ENCODE measurements at places on chromosomes 13 and 19.

DNA sequence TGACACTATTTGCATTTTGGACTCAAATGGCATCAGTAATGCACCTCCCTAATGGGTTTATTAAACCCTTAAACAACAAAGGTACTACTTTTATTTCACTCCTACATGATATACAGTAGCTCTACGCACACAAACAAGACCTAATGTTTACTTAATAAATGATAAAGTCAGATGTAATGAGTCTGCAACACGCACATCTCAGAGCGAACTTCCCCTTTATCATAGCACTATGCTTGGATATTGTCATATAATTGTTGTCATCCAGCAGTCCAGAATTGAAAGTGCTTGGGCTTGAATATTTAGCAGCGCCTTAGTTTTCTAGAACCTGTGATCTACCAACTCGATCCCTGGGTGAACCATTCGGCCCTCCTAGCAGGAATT is 772 bp downstream of the PARP4 start:
- DNase-seq, result no peak

GRCh38 chr19:33500586-33500985 is 21.0 kb downstream of the PEPD start:
- DNase-seq, result no peak

DNA sequence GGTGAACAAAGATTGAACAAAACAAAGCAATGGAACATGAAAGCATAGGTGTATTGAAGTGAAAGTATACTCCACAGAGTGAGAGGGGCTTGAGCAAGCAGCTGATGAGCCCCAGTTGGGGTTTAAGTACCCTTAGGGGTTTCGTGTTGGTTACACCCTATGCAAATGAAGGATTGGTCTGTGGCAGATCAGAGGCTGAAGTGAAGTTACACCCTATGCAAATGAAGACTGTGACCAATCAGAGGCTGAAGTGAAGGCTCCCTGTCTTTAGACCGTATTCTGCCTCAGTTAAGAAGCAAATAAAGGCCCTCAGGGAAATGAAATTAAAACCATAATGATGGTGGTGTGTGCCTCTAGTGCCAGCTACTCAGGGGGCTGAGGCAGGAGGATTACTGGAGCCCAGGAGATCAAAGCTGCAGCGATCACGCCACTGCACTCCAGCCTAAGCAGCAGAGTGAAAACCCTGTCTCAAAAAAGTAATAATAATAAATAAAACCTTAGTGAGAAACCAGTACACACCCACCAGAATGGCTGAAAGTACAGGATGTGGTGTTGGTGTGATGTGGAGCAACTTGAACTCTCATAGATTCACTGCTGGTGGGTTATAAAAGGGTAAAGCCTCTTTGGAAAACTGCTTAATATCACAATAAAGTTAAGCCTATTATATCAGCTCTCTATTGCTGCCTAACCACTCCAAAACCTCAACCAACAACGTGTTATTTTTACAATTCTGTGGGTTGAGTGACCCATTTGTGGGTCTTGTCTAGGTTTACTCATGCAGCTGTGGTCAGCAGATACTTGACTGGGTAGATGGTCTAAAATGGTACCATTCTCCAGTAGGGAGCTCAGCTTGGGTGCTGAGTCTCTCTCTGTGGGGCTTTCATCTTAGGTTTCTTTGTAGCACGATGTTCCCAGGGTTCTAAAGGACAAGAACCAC is 12.8 kb upstream of the UPF3A start:
- peak; percentile 15 for DNase-seq

GRCh38 chr19:56333506-56333905 is 18.9 kb upstream of the ZSCAN5A start:
- DNase-seq, result peak; percentile 38

DNA sequence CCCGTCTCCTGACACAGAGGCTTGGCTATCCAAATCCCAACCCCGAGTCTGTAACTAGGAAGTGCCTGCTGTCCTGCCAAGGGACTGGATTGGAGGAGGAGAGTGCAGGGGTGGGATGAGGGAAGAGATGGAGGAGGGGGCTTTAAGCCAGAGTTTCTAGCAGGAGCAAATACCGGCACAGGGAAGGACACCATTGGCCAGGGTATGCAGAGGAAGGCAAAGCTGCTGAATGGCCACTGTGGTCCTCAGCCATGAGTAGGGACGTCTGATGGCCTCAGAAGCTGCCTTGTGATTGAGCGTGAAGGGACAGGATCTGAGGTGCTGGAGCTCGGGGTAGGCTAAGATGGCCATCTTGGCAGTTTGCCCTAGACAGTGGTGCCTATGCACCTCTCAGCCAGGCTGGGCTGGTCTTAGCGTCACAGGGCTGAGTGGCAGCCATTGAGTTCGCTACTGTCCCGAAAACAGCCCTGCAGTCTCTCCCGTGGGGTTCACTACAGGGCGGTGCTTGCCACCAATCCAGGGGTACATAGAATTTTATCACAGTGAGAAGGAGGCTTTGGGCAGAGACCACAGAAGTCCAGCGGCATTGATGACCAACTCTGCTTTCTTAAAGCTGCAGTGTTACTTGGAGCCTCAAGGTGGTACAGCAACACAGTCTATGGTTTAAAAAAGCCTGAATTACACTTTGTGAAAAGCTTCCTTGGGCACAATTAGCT is 61.8 kb downstream of the AKAP11 start:
- no peak for DNase-seq

- no peak for DNase-seq
These were observed 35.6 kb downstream of the EFNB2 start for GRCh38 chr13:106499896-106500295.

DNA sequence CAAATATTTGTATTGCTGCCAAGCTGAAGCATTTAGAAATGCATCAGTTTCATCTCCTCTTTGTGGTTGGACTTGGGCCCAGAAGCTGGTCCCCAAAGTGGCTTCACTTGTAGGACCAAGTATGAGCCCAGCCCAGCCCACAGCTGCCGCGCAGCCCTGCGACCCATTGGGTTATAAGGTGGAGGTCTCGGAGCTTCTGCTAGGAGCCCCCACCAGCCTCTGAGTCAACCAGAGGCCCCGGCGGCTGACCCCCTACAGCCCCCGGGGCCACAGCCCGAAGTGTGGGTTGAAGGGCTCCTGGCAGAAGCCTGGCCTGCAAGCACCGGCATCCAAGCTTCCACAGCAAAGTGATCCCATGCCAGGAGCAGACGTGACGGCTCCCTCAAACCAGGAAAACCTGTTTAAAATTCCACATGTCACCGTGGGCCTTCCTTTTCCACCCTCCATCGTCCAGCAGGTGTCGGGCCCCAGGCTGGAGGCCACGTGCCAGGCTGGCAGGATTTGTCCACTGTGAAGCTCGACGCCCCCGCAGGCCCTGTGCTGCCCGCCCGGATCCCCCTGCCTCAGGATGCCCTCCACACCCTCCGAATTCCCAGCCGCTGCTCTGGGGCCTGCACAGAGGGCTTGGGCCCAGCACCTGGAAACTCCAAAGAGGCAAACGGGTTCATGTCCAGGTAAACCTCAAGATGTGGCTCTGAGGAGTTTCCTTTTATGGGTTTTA is 54.7 kb downstream of the C13orf46 start:
- no peak for DNase-seq

GRCh38 chr19:18386543-18387271 is 749 bp downstream of the GDF15 start:
- no peak for DNase-seq

GRCh38 chr13:61466280-61466679 is 50.6 kb upstream of the PCDH20 start:
- no peak for DNase-seq

- no peak for DNase-seq
These were observed 628.9 kb downstream of the DIAPH3 start for GRCh38 chr13:59534806-59535205.

GRCh38 chr13:29589967-29590366 is 5.5 kb downstream of the SLC7A1 start:
- no peak for DNase-seq

DNA sequence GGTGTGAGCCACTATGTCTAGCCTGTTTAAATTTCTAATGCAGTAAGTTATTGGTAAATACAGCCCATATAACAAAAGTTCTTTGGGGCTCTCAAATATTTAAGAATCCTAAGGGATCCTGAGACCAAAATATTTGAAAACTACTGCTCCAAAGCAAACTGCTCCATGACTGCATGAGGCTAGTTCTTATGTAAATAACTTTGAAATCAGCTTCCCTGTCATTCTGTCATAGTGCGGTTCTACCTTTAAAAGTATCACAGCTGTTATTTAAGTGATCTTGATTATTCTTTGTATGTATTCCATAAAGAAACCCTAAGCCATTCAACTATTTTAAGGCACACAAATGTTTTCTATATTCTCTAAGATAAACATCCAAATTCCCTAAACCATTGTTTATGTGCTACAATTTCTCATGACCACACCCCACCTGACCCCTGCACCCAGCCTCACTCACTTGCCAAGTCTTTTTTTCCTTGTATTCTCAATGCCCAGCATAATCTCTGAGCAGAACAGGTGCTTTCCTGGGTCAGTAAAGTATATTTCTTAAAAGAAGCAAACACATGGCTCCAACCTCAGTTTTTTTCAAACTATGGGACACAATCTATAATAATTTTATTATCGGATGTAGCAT is 146.6 kb downstream of the RNF17 start:
- DNase-seq, result no peak

DNA sequence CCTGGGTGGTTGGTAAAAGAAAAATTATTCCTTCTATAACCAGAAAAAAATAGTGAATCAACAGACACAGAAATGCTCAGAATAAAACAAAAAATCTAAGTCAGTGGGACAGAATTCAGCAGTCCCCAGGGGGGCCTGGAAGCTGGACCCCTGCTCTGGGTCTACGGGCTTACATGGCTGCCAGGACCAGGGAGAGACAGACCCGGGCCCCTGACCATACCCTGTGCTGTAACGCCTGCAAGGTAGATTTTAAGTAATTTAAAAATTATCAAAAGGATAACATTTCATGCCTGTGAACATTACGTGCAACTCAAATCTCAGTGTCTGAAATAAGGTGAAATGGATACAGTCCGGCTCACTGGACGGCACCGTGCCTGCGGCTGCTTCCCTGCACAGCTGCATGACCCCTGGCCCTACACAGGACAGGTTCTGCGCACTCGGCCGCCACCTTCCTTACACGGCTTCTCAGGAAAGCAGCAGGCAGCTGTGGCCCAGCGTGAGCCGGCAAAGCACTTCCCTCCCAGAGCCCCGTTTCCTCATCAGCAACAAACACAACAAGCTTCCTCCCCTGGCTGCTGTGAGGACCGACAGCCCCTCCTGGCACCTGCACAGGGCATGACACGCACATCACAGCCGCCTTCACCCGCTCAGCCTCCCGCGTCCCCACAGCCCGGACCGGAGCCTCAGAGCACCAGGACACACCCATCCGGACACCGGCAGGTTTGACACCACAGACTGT is 22.2 kb downstream of the RASA3 start:
- DNase-seq, result peak; percentile 83

DNA sequence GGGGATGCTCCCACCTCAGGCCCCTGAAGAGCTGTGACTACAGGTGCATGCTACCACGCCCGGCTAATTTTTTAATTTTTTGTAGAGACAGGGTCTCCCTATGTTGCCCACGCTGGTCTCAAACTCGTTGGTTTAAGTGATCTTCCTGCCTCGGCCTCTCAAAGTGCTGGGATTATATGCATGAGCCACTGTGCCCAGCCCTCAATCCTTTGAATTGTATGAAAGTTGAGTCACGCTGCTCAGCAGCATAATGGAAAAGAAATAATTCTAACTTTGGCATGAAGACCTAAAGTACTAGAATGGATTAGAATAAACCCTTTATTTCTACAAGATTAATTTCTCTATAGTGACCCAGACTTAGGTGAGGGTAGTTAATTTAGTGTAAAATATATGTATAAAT is 42.4 kb downstream of the MRPS31 start:
- DNase-seq, result no peak

- DNase-seq, result no peak
These were observed 168.0 kb downstream of the FOXO1 start for GRCh38 chr13:40498461-40498860.

DNA sequence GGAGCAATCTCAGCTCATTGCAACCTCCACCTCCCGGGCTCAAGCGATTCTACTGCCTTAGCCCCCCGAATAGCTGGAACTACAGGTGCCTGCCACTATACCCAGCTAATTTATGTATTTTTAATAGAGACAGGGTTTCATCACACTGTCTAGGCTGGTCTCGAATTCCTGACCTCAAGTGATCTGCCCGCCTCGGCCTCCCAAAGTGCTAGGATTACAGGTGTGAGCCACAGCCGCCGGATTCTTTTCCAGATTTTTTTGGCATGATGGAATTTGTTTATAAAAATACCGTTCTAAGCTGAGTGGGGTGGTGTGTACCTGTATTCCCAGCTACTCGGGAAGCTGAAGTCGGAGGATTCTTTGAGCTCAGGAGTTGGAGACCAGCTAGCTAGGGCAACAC is 6.0 kb upstream of the ATG4D start:
- DNase-seq, result no peak

DNA sequence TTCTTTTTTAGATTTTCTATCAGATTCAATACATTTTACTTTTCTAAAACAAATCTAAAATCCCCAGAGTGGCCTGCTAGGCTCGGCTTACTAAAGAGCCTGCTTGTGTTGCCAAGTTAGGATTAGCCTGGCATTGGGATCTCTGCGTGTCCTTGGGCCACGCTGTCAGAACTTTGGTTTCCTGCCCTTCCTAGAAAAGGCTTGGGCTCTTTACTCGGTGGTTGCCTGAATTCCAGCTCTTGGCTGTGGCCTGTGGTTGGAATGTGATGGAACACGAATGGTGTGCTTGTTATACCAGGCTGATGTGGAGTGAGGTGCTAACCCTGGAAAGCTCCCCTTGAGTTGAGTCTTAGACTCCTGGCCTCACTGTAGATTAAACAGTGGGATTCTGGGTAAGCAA is 8.5 kb downstream of the SPATA13 start:
- no peak for DNase-seq

GRCh38 chr19:7851623-7852500 is 21.8 kb downstream of the EVI5L start:
- no peak for DNase-seq

DNA sequence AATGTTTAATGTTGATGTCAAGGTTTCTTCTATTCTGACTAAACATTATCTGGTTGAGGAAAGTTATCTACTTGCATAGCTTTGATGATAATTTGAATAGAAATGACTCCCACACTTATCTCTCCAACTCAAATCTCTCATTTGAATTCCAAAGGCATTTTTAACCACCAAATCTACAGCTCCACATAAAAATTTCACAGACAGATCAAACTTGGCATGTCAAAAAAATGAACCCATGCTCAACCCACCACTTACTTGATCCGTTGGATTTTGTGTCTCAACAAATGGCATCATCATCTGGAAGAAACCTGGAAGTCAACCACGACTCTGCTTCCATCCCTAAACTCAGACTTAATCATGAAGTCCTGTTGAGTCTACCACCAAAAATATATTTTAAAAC is 1050.4 kb downstream of the EFNB2 start:
- DNase-seq, result no peak

GRCh38 chr13:73535341-73535740 is 476.5 kb downstream of the KLF5 start:
- no peak for DNase-seq

- DNase-seq, result no peak
These were observed 111.7 kb upstream of the IRS2 start for GRCh38 chr13:109897988-109898624.

Data from T-cell (primary cell).